Left ventricle myocardium superior (tissue), 1 donor: ENCODE measurements at places on chromosomes 6 and 20. TPM values are rescaled to one million over a fixed set of nuclear protein-coding genes. Genes with fewer than 3 reads are reported as not detected.

GRCh38 chr20:23446505-23446904, 6.2 kb downstream of the CST11 start:
- DNase-seq: peak; percentile 73

GRCh38 chr6:78599526-78599925, 267.8 kb upstream of the IRAK1BP1 start:
- no peak for DNase-seq

DNA sequence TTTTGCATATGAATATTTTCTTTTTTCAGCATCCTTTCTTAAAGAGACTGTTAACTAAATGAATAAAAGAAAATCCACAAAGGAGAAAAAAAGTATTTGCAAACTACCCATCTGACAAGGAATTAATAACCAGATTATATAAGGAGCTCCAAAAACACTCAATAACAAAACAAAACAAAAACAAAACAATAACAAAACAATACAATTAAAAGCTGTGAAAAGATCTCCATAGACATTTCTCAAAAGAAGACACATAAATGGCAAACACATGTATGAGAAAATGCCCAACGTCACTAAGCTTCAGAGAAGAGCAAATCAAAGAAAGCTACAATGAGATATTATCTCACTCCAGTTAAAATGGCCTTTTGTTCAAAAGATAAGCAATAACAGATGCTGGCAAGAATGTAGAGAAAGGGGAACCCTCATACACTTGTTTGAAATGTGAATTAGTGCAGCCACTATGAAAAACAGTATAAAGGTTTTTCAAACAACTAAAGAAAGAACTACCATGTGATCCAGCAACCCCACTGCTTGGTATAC, 1310.0 kb upstream of the EYS start:
- DNase-seq: no peak

The PPP1R16B gene
- total RNA-seq: 9.4 TPM

The HEY2 gene
- total RNA-seq: 66.8 TPM
